ENCODE measurements at places on chromosomes 6 and 20. TPM values are rescaled to one million over a fixed set of nuclear protein-coding genes. Genes with fewer than 3 reads are reported as not detected.

The THBD gene
- total RNA-seq: not detected

The FOXF2 gene
- total RNA-seq: not detected

DNA sequence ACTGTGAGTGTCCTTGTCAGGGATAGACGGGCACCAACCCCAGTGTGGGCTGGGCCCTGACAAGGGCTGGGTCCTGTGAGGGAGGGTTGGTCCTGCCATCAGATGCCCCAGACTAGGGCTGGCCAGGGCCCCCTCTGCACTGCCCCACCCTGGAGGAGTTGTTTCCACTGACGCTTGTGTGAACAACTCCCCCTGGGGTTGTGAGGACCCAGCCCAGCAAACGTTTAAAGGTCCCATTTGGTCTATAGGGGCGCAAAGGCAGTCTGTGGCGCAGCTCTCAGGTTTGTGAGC lies 104.1 kb downstream of the BMP7 start:
- no peaks in the 10 kb centered on the region for H3K27me3 ChIP-seq
- no peaks in the 10 kb centered on the region for H3K4me1 ChIP-seq
- no peaks in the 10 kb centered on the region for H3K36me3 ChIP-seq
- H3K27ac ChIP-seq: no peak overlapping the region

DNA sequence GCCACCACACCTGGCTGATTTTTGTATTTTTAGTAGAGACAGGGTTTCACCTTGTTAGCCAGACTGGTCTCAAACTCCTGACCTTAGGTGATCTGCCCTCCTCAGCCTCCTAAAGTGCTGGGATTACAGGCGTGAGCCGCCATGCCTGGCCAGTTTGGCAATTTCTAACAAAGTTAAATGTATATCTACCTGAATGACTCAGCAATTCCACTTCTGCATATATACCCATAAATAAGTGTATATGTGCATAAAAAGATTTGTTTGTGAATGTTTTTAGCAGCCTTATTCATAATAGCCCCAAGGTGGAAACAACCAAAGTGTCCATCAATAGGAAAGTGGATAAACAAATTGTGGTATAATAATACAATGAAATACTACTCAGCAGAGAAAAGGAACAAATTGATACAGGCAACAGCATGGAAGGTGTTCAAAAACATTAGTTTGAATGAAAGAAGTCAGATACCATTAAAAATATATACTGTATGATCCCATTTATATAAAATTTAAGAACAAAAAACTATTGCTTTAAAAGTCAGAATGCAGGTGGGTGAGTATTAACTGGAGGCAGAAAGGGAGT lies 44.3 kb upstream of the KIF13A start:
- no peak overlapping the region for H3K4me3 ChIP-seq
- DNase-seq: no peak
- H3K4me1 ChIP-seq: no peaks in the 10 kb centered on the region
- no peaks in the 10 kb centered on the region for H3K36me3 ChIP-seq

- no peak overlapping the region for H3K4me3 ChIP-seq
- H3K4me1 ChIP-seq: peaks cover 8% of the 10 kb centered on the region
- DNase-seq: no peak
Measured at GRCh38 chr20:17543531-17544131, 12.5 kb upstream of the BFSP1 start.

Data from activated T-helper 1 cell treated with anti-CD3 and anti-CD28 coated beads, Interleukin-12 subunit alpha, Interleukin-12 subunit beta, Interleukin-2, Interleukin-4 antibody, amounts not matched to agents 30 ng/mL and 10 ng/mL and 1 ng/mL, durations not matched to agents 14 hours and 24 hours and 36 hours (primary cell).